Common myeloid progenitor, CD34-positive (primary cell): ENCODE measurements at places on chromosomes 6 and 20.

GRCh38 chr6:3328796-3329195 lies 70.0 kb downstream of the PSMG4 start:
- no peak for DNase-seq

DNA sequence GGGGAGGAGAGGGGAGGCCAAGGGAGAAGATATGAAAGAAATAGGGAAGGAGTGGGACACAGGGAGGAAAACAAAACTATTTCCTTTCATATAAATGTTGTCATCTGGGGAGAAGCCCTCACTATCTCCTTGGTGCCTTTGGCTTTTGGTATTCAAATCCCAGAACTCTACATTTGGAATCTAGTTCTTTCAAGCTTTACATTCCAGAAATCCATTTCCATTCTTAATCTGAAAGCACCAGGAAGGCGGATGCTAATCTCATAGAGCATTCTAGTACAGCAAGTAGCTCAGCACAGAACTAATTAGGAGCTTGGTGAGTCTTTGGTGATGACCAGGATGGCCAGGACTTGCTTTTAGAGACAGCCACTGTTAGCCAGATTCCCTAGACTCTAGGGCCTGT lies 177.9 kb downstream of the KIF16B start:
- DNase-seq: no peak

DNA sequence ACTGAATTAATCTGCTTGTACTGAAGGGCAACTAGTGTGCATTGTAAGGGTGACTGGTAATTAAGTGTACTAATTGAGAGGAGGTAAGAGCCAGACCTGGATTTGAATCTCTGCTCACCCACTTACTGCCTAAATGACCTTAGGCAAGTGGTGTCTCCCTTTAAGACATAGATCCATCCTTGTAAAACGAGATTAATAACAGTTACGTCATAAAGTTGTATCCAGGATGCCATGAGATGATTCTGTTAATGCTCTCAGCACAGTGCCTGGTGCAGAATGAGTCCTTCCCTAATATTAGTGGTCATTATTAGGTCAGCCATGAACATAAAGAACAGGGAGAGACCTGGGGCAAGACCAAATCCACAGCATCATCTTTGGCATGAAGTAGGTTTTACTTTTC lies 470.1 kb downstream of the MAFB start:
- no peak for DNase-seq

DNA sequence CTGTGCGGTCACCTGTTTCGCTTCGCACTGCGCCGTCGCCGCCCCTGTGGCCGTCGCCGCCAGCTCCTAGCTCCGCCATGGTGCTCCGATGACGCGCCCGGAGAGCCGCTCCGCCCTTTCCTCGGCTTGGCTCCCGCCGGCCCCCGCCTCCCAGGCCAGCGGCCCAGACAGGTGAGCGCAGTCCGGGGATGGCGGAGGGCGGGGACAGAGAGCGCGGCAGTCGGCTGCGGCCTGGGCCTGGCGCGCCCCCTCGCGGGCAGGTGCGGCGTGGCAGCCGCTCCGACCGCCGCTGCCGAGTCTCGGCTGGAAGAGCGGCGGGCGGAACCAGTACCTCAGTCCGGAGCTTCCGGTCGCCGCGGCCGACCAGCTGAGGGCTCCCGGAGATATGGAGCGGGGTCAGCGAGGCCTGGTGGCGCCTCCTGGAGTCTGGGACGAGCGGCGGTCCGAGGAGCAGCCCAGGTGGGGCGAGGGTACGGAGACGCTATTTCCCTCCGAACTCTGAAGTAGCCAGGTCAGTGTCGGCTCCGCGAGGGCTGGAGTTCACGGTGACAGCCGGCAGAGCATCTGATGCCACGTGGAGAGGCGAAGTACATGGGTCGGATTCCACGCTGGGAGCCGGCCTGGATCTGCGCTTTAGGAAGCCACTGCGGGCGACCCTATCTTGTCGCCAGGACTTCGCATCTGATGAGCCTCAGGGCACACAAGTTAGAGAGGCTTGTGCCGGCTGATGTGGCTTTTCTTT lies at the start of gene MAP7:
TSS of gene MAP7 (minus strand) at position 93 of the 742 bp plus-strand sequence. CDS start at position 79, 14 bp downstream.
- peak; percentile 61 for DNase-seq

- DNase-seq: no peak
Observed at GRCh38 chr6:114007516-114007915, 36.6 kb upstream of the HDAC2 start.
